ENCODE measurements at places on chromosomes 12 and 14.

DNA sequence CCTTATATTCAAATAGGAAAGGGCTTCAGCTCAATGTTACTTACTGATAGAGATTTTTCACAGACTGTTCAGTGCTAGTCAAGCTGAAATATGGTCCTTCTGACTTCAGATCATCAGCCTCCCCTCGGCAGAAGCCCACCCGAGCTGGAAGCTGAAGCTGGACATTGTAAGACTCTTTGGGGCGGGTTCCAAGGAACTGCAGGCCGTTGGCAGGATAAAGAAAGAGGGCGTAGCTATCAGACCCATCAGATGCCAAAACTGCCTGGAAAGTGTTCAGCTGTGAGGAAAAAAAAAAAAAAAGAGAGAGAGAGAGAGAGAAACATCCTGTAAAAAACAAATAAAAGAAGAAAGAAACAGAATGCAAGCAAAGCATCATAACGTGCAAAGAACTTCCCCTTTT lies 8.8 kb downstream of the NID2 start:
- DNase-seq, result no peak

- DNase-seq, result no peak
Measured at GRCh38 chr14:51730684-51731083, 79.0 kb downstream of the FRMD6 start.

- no peak for DNase-seq
Measured at GRCh38 chr12:38934686-38935085, 29.3 kb upstream of the CPNE8 start.

- DNase-seq, result no peak
Measured at GRCh38 chr12:18207266-18207665, 54.1 kb upstream of the PIK3C2G start.

GRCh38 chr14:100323121-100323941 lies at the start of gene SLC25A47:
Gene SLC25A47, plus strand, starts transcription at chr14:100323339. Its CDS starts 76 bp downstream, at chr14:100323415.
- no peak for DNase-seq

- DNase-seq, result no peak
Measured at GRCh38 chr12:92226071-92226661, 80.5 kb upstream of the BTG1 start.

DNA sequence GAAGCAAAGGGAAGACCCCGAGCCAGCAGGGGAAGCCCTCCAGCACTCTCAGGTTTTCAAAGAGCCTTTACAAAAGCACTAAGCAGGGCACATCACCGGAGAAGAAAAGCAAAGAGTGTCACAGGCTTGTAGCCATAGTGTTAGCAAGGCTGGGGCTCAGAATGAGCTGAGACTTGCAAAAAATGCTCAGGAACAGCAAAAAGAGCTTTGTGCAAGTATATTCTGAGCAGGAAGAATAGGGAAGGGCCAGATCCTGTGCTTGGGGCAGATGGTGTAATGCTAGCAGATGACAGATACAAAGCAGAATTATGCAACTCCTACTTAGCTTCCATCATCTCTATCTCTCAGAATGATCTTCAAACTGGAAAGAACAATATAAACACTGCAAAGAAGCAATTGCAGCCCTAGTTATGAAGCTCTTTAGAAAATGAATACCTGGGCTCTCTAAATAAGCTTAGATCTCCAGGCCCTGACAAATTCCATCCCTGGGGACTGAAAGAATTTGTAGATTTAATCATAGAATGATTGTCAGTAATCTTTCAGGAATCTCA lies 23.7 kb upstream of the PARP11 start:
- DNase-seq, result no peak

DNA sequence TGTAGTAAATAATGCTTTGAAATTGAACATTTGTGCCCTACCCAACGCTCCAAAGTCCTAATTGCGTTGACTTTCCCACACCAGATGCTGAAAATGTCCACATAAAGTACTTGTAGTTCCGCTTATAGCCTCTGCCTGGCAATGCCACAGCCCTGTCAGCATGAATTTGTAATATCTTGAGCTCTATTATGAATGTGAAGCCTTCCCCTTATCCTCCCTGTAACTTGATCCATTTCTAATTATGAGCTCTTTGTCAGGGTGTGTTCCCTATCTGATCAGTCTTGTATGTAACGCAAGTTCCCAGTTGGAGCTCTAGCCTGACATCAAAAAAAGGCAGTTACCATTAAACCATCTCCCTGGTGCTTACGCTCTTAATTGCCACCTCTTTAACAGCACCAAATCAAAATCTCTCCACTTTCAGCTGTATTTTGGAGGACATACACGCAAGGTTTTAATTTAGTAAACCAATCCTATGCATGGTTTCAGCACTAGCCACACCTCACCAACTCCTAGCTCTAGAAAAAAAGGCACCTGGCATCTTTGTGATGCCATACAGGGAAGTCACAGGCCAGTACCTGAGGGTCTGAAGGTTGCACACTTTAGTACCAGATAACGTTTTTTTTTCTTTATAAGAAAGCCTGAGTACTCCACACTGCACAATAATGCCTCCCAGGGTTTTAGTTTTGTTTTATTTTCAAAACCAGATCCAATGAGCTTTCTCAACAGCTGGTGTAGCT lies 69.3 kb downstream of the EEA1 start:
- DNase-seq, result no peak

DNA sequence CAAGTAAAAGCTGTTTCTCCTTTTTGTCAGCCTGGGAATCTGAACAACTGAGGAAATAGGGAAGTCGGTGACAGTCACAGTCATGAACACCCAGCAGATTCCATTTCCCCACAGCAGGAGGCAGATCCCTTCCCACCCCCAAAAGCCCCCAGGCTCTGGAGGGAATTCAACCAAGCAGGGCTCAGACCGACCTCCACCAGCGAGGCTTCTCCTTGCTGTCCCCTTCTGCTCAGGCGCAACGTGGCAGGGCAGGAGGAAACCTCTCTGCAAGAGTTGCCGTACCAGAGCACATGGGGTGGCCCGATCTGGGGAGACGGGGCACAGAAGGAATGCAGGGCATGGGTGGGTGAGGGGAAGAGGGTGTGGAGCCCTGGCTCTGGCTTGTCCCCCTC lies 319 bp downstream of the GALNT6 start:
- no peak for DNase-seq

- no peak for DNase-seq
Measured at GRCh38 chr12:108302403-108303311, 36.5 kb downstream of the CMKLR1 start.

DNA sequence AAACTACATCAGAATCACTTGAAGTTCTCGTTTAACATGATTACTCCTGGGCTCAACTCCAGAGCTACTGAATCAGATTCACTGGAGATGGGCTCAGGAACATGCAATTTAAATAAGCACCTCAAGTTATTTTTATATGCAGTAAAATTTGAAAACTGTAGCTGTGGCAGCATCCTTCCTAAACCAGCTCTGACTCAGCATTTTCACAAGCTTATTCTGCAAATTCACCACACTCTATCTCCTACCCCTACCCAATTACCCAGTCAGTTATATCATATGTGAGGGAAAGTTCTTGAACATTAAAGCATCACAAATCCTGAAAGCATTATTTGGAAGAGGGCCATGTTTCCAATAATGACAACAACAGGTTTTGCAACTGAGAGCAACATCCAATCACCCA lies 24.2 kb upstream of the LRRC9 start:
- DNase-seq, result no peak

DNA sequence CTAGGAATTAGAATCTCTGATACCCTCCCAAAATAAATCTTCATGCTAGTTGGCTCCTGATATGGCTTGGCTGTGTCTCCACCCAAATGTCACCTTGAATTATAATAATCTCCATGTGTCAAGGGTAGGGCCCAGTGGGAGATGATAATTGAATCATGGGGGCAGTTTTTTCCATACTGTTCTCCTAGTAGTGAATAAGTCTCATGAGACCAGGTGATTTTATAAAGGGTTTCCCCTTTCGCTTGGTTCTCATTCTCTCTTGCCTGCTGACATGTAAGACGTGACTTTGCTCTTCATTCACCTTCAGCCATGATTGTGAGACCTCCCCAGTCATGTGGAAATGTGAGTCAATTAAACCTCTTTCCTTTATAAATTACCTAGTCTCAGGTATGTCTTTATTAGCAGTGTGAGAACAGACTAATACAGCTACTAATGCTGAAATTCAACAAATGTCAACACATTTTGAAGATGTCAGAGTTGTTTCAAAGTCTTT lies 12.2 kb upstream of the SPTSSA start:
- DNase-seq, result no peak

GRCh38 chr12:95918194-95918993 lies 24.0 kb downstream of the CCDC38 start:
- no peak for DNase-seq

DNA sequence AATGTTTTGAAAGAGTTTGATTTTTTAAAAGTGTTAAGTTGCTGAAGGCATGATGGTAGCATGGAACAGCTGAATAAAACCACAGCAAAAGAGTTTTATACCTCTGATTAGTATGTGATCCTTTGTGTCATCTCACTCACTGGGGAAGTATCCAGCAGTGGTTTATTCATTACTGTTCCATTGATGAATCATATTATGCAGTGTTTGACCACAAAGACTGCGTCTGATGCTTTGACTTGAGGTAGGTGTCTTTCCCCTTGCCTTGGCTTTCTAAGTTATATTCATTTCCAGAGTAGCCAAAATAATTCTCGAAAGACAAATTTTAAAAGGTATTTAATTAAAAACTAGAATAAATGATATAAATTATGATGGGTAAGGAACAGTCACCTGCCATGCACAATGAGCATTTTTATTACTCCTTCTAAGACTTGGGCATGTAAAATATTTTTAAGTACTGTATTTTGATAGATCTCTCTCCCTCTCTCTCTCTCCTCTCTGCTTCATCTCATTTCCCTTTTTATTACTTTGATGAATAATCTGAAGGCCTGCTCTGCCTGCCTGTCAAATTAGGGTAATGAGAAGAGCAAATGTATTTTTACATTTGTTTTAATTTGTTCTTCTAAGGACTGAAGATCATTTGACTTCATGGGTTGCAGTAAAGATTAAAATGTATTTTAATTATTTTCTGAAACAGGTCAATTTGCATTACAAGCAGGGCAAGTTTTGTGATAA lies 164.9 kb downstream of the NAV3 start:
- no peak for DNase-seq

GRCh38 chr14:81435391-81436295 lies 35.5 kb upstream of the STON2 start:
- no peak for DNase-seq

All from stimulated activated CD8-positive, alpha-beta memory T cell treated with anti-CD3 and anti-CD28 coated beads, Interleukin-4, amount 100 ng/mL, for 1 hour (primary cell).